Stimulated activated CD4-positive, alpha-beta T cell treated with anti-CD3 and anti-CD28 coated beads, Interleukin-12 subunit alpha, Interleukin-12 subunit beta, amount 100 ng/mL, for 4 hours (primary cell): ENCODE measurements at places on chromosomes 3 and 15.

DNA sequence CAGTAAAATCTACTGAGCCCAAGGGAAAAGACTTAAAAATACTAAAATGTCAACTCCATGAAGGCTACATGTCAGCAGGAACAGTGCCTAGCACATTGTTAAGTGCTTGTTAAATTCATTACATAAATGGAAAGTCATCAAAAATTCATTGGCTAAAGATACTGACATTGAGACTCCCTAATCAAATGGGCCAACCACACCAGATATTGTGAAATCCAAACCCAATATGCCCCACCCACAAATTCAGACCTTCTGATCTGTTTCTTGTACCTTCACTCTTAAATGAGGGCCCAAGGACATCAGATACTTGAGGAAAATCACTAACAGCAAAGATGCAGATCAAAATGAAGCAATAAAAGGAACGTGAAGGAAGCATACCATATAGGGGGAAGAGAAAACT is 20.7 kb downstream of the MRPS22 start:
- DNase-seq = no peak

DNA sequence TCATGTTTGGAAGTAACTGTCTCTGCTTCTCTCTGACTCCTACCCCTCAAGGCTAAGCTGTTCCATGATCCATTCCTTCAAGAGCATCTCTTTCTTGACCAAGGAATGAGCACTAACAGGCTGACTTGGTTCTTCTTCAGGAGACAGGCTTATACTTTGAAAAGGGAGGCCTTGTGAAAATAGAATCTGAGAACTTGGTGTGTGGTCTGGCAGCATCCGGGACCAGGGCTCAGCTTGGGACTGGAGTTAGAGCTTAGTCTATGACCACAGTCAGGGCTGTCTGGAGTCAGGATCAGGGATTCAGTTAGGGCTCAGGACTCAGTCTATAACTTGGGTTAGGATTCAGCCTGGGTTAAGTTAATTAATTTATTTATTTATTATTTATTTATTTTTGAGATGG is 44.9 kb upstream of the SLC6A6 start:
- no peak for DNase-seq

DNA sequence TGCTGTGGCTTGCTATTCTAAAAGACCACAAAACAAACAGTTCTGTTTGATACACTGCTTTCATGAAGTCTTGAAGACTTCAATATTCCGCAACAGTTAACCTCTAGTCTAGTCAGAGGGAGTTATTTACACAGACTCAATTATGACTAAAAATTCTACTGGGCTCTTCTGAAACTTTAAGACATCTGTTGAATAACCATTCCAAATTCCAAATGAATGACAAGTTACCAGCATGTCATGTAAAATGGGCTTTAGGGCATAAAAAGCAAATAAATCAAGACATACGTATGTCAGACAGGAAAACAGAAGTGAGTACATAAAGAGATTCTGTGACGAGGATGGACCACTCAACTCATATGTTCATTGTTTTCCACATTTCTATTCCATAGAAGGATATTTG is 93.9 kb downstream of the PLOD2 start:
- DNase-seq = no peak

DNA sequence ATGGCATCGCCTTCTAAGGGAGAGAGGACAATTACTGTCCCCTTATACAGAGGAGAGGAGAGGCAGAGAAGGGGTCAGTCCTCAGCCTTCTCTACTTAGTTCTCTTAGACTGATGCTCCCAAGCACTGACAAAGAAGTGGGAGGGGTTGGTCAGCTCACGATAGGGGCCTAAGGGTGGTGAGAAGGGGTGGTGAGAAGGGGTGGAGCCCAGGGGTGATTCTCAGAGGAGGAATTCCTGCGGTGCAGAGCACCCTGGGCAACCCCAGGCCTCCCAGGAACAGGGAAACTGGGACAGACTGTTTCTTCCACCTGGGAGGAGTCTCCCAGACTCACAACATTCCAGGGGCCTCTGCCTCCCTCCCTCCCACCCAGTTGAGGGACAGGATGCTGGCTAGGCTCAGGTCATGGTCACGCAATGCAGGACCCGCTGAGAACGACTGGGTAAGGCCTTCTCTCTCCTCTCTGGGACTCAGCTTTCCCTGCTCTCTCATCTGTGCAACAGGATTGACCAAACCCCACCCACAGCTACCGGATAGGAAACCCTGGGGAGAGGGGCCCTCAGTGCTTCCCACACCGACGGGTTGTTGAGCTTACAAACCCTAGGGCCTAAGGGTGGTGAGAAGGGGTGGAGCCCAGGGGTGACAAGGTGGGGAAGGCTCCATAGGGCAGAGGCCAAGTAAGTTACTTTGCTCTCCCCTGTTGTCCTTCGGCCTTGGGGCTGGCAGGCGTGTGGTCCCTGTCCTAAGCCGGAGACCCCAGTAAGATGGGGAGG is 1.5 kb downstream of the TPRA1 start:
- DNase-seq = peak; percentile 10

DNA sequence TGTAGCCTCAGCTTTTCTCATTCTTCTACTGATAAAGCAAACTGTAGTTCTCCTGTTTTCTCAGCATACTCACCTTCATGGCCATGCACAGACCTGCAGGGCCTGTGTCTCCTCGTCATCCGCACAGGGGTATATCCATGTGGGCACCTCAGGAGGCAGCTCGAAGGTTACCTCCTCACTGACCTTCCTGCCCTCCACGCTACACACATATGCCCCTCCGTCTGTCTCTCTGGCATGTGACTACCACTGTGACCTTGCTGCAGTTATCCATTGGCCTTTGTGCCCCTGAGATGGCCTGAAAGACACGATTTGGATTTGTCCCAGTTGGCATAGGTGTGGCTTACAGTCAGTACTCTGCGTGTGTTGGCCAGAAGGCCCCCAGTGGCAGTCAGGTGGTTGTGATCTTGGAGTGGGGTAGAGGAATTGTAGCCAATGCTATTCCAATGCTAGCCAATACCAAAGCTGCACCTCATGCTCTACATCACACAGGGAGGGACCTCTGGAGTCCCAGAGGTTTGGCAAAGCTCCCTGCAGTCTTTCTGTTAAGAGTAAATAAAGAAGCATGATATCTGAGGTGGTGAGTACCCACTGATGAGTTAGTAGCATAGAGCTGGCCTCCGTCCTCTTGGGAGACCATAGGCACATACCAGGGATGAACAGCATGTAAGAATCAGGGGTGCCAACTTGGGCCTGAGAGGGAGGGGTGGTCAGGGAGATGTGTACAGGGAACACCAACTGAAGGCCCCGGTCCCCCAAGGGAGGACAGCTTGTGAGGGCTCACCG is 143.4 kb downstream of the EEFSEC start:
- DNase-seq = no peak

- no peak for DNase-seq
These were observed 41.3 kb downstream of the METTL6 start for GRCh38 chr3:15385901-15386653.

DNA sequence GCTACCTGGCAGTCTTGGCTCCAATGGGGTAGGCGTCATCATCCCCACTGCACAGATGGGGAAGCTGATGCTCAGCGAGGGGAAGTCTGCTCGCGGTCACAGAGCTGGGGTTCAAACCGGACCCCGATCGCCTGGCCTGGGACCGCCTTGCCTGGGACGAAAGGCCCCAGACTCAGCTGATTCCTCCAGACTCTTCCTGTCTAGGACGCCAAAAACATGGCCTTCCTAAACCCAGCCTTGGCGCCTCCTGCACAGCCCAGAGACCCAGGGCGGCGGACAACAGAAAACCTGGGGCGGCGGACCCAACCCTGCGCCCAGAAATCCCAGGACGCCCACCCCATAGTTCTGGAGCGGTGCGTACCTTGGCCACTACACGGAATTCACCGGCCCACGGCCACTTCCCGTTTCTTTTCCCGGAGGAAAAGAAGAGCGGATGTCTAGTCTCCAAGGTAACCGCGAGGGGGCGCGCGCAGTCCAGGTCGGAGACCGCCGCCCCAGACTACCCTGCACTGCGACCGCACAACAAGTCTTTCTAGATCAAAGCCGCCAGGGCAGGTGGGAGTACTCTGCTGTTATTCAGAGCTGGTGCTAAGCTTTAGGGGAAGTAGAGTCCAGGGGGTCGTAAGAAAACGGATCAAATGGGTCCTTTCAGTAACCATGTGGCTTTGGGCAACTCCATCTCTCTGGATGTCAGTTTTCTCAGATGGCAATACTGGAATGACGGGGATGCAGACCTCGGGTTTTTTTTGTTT is 4.9 kb upstream of the IL17RD start:
- DNase-seq = peak; percentile 63

GRCh38 chr3:10366651-10367101 is 45.8 kb upstream of the SEC13 start:
- DNase-seq = peak; percentile 31

- no peak for DNase-seq
These were observed 1.2 kb downstream of the CMSS1 start for GRCh38 chr3:99818818-99819217.

DNA sequence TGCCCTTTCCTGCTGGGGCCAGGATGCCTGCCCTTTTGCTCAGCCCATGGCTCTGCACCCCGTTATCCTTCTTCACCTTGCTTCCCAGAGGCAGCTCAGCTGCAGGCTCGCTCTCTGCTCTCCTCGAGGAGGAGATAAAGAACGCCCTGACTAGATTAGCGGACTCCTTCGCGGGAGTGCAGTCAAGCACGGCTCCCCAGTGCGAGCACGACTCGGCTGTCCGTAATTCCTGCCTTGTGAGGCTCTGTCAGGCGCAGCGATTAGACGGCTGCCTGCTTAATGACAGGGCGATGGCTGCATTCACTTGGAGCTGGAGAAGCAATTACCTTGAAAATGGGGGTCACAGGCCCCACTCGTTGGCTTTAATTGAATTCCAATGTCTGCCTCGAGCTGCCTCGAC is 25.9 kb downstream of the TLE3 start:
- no peak for DNase-seq

GRCh38 chr15:98292442-98293240 is 332.1 kb downstream of the ARRDC4 start:
- DNase-seq = peak; percentile 23

- no peak for DNase-seq
These were observed 304.4 kb upstream of the TGFBR2 start for GRCh38 chr3:30302027-30302426.

- DNase-seq = no peak
These were observed 27.7 kb downstream of the C15orf39 start for GRCh38 chr15:75229191-75230015.

- no peak for DNase-seq
These were observed 34.4 kb downstream of the BOC start for GRCh38 chr3:113245761-113246161.

GRCh38 chr15:81723701-81724100 is 322.1 kb downstream of the MEX3B start:
- DNase-seq = no peak

DNA sequence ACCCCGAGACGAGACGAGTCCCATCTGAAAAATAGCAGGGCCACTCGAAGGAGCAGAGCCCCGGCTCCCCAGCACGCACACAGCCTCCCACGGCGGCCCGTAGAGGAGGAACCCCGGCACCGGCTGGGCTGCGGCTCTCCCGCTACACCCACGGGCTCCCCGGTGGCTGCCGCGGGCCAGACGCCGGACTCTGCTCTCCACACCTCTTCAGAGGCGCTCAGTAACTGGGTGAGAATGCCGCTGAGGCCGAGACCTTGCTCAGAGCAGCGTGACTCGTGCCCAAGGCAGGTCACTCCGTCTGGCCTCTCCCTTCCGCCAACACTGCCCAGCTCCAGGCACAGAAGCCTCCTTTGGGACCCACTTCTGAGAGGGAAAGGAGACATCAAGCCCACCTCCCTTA is 34.4 kb downstream of the TNK2 start:
- DNase-seq = no peak

DNA sequence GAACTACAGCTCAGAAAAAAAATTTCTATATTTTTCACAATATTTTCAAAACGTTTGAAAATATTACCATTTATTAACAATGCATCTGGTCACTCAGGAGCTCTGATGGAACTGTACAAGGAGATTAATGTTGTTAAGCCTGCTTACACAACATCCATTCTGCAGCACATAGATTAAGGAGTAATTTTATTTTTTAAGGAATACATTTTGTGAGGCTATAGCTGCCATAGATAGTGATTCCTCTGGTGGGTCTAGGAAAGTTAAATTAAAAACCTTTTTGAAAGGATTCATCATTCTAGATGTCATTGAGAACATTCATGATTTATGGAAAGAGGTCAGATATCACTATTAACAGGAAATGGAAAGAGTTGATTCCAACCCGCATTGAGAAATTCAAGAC is 196.9 kb downstream of the C3orf38 start:
- DNase-seq = no peak

DNA sequence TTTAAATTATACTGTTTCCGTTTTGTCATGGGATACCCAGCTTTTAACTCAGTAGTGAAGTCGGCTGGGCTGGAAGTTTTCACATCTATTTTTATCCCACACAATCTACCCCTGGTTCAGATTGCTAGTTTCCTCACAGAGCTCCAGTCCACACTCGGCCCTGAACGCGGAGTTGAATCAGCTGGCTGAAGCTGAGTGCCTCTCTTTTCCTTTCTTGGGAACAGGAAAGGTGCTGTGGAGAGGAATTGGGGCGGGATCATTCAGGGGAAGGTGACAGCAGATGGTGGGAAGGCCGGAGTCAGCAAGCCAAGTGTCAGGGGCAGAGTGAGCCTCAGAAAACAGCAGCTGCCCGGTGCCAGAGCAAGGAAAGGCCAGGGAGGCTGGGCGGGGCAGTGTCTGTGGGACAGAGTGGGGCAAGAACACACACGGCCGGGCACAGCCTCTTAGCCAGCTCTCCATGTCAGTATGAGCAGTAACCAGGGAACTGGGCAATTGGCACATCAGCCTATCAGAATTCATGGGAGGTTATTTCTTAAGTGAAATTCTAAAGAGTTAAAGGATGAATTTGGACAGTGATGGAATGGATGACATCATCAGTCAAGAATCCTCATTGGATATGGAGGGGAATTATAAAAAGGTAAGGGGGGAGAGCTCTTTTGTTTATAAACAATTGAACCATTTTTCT is 135.7 kb upstream of the IL12A start:
- no peak for DNase-seq

- no peak for DNase-seq
These were observed 8.8 kb downstream of the SNTN start for GRCh38 chr3:63661242-63661641.

GRCh38 chr3:143875546-143875945 is 27.3 kb upstream of the SLC9A9 start:
- no peak for DNase-seq

DNA sequence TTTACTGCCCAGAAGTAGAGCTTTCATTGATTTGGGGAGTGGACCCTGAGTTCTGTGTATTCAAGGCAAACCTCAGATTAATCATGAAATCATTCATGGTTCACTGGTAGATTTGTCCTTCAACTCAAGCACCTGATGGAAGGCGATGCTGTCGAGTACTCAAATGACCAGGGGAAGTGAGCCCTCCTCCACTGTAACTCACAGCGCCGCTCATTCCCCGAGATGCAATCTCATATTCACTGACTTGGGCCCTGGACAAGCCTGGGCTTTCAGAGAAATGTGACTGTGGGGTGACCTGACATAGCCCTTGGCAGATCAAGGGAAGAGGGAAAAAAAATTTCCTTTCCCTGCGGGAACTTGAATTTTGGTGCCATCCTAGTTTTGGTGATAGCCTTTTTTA is 156.7 kb upstream of the BHLHE40 start:
- DNase-seq = no peak
